Glutamatergic neuron (in vitro differentiated cells): ENCODE measurements at places on chromosomes 11 and 22.

DNA sequence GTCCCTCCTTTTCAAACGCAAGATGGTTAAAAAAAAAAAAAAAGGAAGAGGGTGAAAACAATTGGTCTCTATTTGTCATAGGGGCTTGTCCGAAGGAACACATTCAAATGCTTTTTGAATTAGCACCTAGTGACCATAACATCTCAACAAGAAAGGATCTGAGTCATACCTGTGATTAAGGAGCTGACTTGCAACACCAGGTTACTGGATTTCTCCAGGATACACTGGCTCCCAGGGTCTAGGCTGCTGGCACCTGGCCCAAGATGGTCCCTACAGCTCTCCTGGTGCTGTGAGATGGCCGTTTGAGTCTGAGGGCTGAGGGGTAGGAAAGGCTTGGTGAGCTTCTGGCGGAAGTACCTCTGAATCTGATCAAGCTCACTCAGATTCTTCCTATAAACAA lies 28.4 kb upstream of the UCP3 start:
- DNase-seq = no peak
- H3K27ac ChIP-seq = no peak overlapping the region
- H3K27me3 ChIP-seq = peaks cover 2% of the 10 kb centered on the region
- no peak overlapping the region for H3K4me3 ChIP-seq

DNA sequence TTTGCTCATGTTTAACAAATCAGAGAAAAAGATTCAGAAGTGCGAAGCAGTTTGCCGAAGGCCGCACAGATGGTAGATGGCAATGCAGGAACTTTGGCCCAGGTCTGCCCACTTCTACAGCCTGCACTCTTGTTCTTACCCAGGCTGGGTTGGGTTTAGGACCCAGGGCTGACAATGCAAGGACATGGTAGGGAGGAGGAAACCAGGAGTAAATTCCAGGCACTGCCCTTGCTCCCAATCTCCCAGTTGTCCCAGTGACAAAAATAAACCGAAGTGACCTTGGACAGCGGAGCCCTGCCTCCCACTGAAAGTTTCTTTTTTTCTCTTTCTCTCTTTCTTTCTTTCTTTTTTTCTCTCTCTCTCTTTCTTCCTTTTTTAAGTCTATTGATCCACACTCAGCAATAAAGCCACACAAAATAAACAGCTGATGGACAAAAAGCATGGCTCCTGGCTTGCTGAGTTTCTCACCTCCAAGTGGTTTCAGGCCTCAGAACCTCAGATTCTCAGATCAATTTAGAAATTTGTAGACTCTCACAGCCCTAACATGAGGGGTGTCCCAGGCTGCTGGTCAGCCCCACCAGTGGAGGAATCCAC lies 33.5 kb upstream of the FCHSD2 start:
- H3K4me1 ChIP-seq = peaks cover 8% of the 10 kb centered on the region
- no peak for DNase-seq
- peaks cover 2% of the 10 kb centered on the region for H3K27me3 ChIP-seq
- no peak overlapping the region for H3K4me3 ChIP-seq
- H3K36me3 ChIP-seq = no peaks in the 10 kb centered on the region

DNA sequence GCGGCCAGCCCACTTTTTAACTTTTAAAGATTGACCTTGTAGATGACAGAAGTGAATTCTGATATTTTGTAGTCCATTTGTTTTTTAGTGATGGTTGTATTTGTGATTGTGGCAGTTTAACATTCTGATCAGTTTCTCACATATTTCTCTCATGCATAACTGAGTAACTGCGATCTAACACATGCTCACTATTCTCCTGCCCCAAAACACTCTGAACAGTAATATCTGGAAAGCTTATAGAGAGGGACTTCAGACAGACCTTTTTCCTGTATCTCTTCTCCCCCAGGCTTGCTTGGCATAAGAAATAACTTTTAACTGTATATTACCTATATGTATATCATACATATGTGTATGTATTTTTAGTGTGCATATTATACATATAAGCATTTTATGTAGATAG lies 37.3 kb upstream of the MYO18B start:
- peaks cover 18% of the 10 kb centered on the region for H3K4me1 ChIP-seq
- DNase-seq = no peak
- no peak overlapping the region for H3K27ac ChIP-seq
- H3K27me3 ChIP-seq = peaks cover 2% of the 10 kb centered on the region
- no peak overlapping the region for H3K4me3 ChIP-seq

DNA sequence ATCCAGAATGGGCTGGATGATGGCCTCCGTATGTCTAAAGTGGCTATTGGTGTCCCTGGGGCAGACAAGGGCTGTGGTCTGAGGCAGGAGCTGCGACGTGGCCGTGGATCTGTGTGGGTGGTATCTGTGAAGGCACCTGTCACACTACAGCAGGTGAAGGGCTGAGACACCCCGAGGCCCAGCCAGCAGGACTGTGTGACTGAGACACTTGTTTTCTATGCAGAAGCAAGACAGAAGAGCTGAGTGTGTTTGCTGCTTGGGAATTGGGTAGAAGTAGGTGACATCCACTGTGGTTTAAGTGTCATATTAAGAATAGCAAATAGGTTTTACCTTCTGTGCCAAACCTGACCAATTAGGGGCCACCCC lies 35.0 kb downstream of the AMPD3 start:
- peaks cover 2% of the 10 kb centered on the region for H3K27me3 ChIP-seq
- no peak overlapping the region for H3K4me3 ChIP-seq
- H3K4me1 ChIP-seq = no peaks in the 10 kb centered on the region
- DNase-seq = no peak

- H3K4me3 ChIP-seq = peak overlapping the region; percentile 99
- no peak for DNase-seq
- peaks cover 8% of the 10 kb centered on the region for H3K4me1 ChIP-seq
- H3K27me3 ChIP-seq = peaks cover 34% of the 10 kb centered on the region
- H3K27ac ChIP-seq = peak overlapping the region; percentile 100
Measured at GRCh38 chr11:63767267-63767564, 1.4 kb downstream of the ZFTA start.

- H3K4me3 ChIP-seq = no peak overlapping the region
- no peaks in the 10 kb centered on the region for H3K27me3 ChIP-seq
- H3K36me3 ChIP-seq = no peaks in the 10 kb centered on the region
- no peak for DNase-seq
- no peaks in the 10 kb centered on the region for H3K4me1 ChIP-seq
Measured at GRCh38 chr11:105582497-105582896, 27.4 kb upstream of the GRIA4 start.

DNA sequence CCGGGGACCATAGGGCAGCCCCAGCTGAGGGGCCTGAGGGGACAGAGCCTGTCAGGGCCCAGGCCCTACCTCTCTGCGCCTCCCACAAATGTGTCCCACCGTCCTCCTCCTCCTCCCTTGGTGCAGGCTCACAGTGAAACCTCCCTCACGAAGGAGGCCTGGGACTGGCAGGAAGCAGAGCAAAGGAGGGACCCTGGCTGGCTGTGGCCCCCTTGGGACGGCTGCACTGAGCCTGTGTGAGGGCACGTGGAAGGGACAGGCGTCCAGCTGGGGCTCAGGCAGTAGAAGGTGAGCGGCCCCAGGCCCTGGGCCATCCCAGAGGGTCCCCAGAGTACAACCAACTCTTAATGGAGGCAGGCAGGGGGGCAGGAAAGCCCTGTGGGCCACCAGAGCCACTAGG lies 60.7 kb downstream of the ELFN2 start:
- no peak for DNase-seq
- peaks cover 2% of the 10 kb centered on the region for H3K27me3 ChIP-seq
- no peak overlapping the region for H3K27ac ChIP-seq

GRCh38 chr22:37218771-37219411 lies 6.6 kb upstream of the SSTR3 start:
- peaks cover 26% of the 10 kb centered on the region for H3K4me1 ChIP-seq
- no peak for DNase-seq
- no peak overlapping the region for H3K4me3 ChIP-seq
- H3K27ac ChIP-seq = no peak overlapping the region
